ENCODE measurements at places on chromosomes 7 and 10.

- DNase-seq: no peak
Measured at GRCh38 chr10:76884673-76885275, 752.8 kb downstream of the KCNMA1 start.

DNA sequence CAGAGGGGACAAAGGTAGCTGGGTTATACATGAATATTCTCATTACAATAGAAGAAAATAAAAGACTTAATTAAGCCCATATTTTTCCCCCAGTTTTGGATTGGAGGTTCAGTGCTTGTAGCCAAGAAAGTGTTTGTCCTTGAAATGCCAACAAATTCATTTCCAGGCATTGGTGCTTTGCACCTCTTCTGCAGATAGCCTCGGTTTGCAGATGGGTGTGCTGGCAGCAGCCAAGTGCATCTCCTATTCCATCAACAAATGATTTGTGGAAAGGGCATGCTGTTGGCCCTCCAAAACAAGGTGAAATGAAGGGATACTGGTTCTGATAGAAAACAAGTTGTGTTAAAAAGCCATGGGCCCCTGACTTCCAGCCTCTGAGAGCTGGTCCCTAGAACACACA, 187.3 kb downstream of the DPY19L1 start:
- no peak for DNase-seq

- no peak for DNase-seq
Measured at GRCh38 chr7:67429735-67430134, 433.1 kb downstream of the TYW1 start.

- DNase-seq: no peak
Measured at GRCh38 chr10:4883079-4883739, 57.2 kb downstream of the AKR1E2 start.

- DNase-seq: no peak
Measured at GRCh38 chr10:133464582-133465031, 10.9 kb downstream of the SCART1 start.

- no peak for DNase-seq
Measured at GRCh38 chr7:82559193-82559805, 115.7 kb upstream of the CACNA2D1 start.

DNA sequence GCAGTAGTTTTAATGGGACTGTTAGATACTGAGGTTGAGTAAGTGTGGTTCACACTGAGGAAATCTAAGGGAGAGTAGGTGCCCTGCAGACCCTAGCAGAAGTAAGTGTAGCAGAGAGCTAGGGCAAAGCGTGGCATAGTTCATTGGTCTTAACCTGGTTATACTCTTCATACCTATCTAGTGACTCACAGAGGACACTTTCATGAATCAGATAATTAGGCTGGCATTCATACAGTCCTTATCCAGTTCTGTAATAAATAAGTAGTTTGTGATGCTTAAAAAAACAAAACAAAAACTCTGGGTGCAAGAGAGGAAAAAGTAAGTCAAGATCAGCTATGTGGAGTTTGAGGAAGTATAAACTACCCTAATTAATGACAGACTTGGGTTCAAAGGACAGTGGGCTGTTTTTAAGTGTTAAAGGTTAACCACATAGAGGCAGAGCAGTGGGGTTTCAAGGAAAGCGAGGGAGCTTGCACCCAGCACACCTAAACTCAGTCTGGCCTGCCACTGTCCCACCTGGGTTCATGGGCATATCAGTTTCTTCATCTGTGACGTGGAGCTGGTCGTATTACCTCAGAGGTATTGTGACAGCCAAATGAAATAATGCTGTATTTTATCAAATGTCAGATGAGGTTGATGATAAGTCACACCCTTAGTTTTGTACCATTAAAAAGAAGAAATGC, 27.1 kb downstream of the LMTK2 start:
- no peak for DNase-seq

DNA sequence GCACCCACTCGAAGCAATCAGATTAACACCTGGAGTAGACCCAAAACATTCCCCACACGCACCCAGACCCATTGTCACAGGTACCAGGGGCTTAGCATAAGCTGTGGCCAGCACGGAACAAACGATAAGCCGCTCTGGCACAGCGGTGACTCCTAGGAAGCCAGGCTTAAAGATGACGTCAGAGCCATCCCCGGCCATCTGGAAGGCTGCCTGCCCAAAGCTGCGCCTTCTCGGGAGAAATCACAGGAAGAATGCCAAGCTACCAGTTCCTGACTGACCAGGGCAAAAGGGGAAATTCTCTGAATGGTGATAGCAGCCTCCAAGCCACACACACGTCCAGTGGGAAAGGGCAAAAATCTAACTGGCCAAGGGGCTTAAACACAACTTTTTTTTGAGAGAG, 13.0 kb upstream of the WIPI2 start:
- no peak for DNase-seq

DNA sequence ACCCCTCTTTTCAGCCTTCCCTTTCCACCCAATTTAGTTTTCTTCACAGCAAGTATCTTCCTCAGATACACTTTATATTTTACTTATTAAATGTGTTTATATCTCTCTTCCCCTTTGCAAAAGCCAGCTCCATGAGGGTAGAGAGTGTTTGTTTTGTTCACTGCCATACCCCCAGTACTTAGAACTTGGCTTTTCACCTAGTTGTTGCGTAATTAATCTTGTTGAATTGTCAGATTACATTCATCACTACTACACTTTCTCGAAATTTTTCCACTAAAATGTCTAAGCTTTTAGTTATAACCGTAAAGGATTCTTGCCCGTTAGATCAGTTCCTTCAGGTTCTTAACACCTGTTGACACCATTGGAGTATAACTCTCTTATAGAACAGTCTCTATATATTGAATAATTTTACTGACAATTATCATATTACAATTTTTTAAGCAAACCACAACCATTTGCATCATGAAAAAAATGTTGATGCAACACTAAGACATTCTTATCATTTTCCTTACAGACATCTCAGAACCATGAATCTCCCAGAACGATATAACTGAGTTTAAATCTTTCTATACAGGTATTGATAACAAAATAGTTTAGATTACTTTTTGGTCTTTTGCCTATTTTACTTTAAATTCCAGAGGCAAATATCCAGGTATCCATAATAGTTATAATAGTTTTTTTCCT, 29.9 kb downstream of the VWDE start:
- DNase-seq: no peak

DNA sequence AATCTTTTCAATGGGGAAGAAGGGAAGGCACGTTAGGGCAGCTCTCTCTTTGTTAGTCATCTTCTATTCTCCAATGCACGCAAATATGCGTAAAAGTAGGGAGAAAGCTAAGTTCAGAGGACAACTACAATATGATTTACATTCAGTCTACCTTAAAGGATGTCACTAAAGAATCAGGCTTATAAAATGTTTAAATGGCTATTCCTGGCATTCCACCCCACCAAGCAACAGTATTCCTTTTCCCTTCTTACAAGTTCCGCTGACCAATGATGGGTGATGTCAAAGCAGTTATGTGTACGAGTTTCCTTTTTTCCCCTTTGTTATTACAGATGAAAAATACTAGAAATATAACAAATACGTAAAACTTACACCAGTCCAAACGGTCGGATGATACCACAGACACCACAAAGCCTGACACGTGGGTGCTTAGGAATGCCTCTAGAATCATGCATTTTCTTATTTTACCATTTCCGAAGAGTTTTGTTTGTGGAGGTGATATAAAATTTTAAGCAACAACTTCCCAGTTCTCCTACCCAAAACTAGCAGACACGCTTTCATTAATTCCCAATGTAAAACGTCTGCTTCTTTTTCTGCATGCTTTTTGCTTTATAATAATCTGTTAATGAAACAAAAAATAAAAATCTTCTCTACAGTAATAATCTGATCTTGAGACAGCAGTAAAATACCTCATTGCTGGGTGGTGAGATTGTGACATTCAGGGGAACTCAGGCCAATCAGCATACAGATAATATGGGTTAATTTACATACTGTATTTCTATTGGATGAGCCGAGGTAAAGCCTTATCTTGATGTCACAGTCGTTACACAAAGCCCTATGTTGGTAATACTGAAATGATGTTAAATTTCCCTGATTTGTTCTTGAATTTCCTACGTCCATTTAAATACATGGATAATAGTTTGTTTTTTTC, 708 bp upstream of the GPR85 start:
- DNase-seq: no peak

DNA sequence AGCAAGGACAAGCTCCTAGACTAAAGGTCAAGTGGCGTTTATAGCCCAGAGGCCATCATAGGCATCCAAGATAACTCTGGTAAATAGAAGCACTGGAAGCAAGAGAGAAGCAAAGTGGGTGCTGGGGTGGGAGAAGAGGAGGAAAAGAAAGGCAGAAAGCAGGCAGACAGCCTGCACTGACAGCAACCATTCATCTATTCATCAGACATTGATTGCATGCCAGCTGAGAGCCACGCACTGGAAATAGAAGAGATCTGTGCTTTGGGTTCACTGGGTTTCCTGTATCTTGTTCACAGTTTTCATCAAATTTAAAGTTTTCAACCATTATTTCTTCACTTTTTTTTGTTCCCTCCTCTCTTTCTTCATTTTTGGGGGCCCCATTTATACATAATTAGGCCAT, 4.7 kb upstream of the SLIT1 start:
- DNase-seq: no peak

GRCh38 chr10:27225642-27226257, 14.8 kb downstream of the ACBD5 start:
- no peak for DNase-seq

GRCh38 chr10:111298031-111298430, 221.2 kb downstream of the ADRA2A start:
- no peak for DNase-seq

DNA sequence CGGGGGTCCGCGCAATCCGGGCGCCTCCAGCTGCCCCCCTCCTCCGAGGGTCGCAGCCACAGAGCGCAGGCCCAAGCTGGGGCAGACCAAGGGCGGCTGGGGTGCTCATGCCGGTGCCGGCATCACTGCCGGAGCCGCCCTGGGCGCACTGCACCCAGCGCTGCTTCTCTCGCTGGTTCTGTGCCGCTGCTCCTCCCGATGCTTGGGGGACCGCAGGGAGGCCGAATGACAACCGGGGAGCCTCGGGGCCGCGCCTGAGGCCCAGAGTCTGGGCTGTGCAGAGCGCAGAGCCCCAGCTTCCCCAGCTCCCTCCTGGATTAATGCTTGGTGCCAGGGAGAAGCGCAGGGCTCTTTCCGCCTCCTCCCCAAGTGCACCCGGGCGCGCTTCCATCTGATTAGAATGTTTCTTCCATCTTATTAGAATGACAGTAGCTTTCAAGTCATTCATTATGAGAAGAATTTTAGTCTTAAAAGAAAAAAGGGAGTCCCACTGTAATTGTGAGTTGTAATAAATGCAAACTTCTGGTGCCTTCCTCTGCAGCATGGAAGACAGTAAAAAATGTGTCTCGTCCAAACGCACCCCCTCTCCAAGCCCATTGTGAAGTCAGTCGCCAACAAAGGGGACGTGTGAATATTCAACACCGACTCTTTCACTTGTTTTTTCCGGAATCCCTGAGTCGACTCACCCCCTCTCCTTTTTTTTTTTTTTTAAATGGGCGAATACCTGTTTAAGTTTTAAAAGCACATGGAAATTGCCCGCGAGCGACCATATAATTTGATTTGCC, 19.5 kb upstream of the PTF1A start:
- no peak for DNase-seq

DNA sequence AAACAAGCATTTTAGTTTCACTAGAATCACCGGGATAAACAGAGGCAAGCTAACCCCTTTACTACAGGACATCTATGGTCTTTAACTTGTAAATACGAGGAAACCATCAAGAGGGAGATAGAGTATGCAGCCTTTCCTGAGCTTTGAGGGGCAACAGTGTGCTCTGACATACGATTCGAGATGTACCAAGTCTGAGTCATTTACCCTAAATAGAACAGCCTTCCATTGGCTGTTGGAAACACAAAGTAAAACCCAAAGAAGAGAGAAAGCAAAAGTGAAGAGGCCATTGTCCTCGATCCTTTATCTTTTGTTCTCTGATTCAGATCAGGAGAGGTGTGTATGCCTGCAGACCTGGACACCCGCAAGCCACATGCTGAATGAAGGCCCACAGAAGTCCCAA, 289.5 kb downstream of the KCNMA1 start:
- DNase-seq: no peak

DNA sequence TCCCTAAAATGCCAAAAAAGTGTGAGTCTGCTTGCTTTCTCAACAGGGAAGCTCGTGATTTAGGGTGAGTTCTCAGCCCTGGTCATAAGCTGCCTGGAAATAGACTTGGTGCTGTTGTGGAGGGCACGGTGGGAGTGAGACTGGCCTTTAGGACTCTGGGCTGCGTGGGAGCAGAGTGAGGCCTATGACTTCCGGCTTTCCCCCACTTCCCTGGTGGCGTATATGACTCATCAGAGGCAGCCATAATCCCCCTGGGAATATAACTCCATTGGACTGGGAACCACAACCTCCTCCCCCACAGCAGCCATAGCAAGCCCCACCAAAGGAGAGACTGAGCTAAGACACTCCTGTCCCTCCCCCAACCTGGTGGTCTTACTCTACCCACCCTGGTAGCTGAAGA, 95.0 kb downstream of the PON1 start:
- DNase-seq: no peak

DNA sequence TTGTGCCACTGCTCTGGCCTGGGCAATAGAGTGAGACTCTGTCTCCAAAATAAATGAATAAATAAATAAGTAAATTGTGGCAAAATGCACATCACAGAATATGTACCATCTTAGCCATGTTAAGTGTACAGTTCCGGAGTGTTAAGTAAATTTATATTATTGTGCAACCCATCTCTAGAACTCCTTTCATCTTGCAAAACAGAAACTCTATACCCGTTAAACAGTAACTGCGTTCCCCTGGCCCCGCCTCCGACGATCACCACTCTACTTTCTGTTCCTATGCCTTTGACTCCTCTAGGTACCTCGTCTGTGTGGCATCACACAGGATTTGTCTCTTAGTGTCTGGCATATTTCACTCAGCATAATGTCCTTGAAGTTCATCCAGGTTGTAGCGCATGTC, 356.4 kb upstream of the FOXK1 start:
- DNase-seq: no peak

DNA sequence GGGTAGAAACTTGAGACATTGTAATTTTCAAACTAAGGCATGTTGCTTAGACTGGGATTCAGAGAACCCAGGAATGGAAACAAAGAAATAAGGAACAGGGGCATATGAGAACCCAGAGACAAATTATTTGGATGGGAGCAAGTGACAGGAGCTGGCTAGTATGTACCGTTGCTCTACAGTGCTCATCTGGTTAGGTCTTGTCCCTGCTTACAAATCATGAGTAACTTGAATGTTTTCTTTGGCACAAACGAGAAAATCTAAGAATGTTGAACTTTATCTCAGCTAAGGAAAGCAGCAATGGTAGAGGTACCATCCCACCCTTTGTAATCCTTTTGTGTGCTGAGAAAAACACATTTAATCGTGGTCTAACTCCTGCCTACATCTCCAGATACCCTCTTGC, 116.0 kb upstream of the IMMP2L start:
- DNase-seq: no peak

GRCh38 chr7:38685851-38686250, 54.7 kb upstream of the AMPH start:
- DNase-seq: no peak
